ENCODE measurements at places on chromosomes 11 and 22.

GRCh38 chr11:22920939-22921565 is 60.8 kb upstream of the CCDC179 start:
- no peak for DNase-seq

- no peak for DNase-seq
These were observed 2.4 kb downstream of the OOSP4A start for GRCh38 chr11:59966201-59966600.

GRCh38 chr22:49662681-49663080 is 165.0 kb downstream of the BRD1 start:
- DNase-seq: no peak

- no peak for DNase-seq
These were observed 4.8 kb upstream of the SLC39A13 start for GRCh38 chr11:47403571-47403970.

DNA sequence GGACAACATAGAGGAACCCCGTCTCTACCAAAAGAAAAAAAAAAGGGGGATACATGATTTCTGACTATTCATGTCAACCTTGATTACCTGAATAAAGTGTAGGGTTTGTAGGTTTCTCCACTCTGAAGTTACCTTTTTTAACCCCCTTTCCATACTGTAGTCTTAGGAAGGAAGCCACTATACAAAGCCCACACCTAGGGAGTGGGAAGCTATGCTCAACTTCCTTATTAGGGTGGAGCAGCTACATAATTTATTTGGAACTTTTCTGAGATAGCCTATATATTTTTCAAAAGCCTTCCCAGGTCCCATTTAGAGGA is 582 bp upstream of the ATP6V1E1 start:
- no peak for DNase-seq

DNA sequence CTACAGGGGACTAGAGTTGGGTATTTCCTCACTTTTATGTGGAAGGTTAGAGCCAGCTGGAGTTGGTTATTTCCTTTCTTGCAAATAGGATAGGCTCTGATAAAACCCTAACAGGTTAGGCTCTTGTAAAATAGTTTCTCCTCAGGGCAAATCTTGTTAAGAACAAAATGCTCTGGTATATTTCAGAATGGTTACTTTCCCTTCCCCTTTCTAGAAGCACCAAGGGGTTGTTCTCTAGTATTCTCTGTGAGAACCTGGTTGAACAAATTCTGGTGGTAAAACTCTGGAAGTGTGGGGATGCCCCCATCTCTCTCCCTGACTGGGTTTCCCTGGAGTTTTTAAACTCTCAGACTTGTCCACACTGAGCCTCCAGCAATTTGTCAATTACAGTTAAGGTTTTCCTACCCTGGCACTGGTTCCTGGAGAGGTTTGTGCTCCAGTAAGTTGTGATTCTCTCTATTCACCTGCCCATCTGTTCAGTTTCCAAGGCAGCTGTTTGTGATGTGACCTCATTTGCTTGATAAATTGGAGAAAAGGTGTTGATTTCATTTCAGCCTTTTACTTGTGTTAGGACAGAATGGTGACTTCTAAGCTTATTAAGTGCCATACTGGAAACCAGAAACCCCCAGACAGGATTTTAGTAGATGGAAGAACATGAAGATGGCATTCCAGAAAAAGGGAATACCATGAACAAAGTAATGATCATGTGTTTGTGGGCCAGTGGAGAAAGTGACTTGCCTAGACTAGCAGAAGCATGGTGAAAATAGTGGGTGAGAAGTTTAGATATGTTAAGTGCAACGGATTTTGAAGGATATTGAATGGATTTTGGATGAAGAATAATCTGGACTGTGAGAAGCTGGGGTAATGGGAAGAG is 64.6 kb downstream of the EXT2 start:
- no peak for DNase-seq

DNA sequence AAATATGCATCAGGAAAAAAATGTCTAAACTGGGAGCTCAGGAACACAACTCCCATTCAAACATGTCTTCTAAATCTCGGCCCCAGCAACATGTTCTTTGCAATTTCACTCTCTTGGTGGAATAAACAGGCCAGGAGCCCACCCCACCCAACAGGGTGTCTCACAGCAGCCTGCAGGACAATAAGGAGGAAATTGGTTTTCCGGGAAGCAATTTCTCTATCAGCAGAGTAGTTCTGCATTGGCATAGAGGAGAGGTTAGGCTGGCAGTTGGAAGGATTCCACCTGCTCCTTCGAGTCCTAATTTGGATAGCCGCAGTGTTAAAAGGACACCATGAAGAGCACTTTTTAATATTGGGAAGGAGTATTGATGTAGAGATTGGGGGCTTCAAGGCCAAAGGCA is 55.9 kb upstream of the BARX2 start:
- no peak for DNase-seq

DNA sequence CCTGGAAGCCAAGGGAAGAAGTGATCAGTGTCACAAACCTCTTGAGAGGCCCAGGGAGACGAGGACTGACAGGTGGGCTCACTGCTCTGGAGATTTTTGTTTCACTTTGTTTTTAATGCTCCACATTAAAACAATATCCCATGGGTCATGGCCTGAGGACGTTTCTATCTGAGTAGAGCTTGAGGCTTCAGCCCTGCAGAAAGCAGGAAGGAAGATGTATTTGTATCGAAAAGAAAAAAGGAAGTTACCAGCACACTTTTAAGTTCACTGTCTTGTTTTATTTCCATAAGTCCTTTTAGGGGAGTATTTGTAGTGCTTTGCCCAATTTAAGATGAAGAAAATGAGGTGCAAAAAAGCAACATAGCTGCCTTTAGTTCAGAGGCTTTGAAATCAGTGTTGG is 191.1 kb downstream of the GRIK4 start:
- no peak for DNase-seq

GRCh38 chr11:1536065-1536843 is 35.8 kb downstream of the DUSP8 start:
- DNase-seq: no peak

- no peak for DNase-seq
These were observed 46.7 kb upstream of the SCUBE2 start for GRCh38 chr11:9138133-9138453.

- no peak for DNase-seq
These were observed 145.2 kb upstream of the TEAD1 start for GRCh38 chr11:12529041-12529440.

DNA sequence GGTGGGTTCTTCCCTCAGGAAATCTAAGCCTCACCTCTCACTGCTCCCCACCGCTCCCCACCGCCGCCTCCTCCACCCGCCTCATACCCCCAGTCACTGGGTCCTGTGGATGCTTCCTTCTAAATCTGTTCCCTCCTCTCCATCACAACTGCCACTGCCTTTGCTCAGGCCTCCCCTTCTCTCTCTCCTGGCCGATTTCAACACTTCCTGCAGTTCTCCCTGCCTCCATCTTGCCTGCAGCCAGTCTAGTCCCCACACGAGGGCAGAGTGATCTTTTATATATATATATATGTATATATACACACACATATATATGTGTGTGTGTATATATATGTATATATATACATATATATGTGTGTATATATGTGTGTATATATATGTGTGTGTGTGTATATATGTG is 27.8 kb downstream of the CREB3L1 start:
- no peak for DNase-seq

GRCh38 chr11:121105481-121106195 is 4.6 kb downstream of the TECTA start:
- no peak for DNase-seq

DNA sequence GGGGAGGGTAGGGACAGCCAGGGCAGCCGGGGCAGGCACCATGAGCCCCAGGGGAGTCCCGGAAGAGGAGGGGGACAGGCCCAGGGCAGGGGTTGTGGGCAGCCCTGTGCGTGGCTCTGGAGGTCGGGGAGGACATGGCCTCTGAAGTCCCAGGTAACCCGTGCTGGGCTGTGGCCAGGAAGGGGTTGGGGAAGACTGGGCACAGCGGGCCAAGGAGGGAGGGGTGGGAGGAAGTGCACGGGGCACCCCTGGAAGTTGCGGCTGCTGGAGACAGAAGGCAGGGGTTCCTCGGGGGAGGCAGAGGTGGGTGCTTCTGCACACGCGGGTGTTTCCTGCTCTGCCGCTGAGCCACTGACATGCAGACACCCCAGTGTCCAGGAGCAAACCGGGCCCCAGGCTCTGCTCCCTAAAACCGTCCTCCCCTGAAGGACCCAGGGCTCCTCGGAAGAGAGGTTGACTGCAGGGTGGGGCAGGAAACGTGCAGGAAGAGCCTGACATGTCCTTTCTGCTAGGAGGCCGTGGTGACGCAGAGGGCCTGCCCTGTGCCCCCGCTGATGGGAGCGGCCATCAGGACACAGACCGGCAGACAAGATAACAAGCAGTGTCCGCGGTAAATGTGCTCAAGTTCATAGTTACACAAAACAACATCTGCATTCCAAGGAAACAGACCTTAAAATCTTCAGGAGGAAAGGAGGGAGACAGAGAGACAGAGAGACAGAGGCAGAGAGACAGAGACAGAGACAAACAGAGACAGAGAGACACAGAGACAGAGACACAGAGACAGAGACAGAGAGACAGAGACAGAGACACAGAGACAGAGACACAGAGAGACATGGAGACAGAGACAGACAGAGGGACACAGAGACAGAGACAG is 5.7 kb downstream of the TNNI2 start:
- DNase-seq: peak; percentile 42

DNA sequence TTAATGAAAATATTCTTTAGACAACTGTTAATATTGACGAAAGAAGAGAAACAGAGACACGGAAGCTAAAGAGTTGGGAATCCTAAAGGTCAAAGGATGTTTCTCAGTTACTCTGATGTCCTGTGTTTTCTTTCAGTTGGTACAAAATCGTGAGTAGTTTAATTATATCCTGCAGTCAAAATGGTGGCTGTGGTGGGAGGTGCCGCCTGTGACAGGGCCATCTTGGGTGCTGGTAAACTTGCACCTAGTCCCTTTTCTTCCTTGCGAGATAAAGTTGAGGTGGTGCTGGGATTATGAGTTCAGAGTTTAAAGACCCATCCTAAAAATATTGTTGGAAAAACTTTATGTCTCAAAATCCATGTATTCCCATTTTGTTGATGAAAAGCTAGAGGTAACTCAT is 2.2 kb downstream of the CECR2 start:
- DNase-seq: no peak

- DNase-seq: no peak
These were observed 24.0 kb downstream of the CBX7 start for GRCh38 chr22:39128508-39128907.

DNA sequence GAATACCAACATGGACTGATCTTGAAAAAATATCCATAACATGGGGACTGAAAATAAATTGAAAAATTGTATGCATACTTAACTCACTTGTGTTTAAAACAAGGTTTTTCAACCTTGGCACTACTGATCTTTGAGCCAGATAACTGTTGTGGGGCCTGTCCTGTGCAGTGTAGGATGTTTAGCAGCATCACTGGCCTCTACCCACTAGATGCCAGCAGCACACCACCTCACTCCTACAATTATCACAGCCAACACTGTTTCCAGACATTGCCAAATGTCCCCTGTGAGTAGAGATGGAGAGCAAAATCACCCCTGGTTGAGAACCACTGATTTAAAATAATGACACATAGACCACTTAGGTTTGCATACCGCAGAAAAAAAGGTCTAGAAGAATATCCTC is 45.0 kb upstream of the SLC1A2 start:
- no peak for DNase-seq

- no peak for DNase-seq
These were observed 4.3 kb upstream of the TSKU start for GRCh38 chr11:76778874-76779273.

DNA sequence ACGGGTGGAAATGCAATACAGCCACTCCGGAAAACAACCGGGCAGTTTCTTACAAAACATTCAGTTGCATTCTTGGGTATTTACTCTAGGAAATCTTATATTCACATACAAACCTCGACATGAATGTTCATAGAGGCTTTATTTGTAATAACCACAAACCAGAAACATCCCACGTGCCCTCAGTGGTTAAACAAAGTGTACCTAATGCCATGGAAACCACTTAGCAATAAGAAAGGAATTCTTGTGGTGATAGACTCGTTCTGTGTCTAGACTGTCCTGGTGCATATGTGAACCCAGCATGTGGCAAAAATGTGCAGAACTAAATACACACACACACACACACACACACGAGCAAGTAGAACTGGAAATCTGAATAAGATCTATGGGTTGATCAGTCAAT is 1073.3 kb downstream of the TBC1D22A start:
- no peak for DNase-seq

- no peak for DNase-seq
These were observed 41.3 kb downstream of the NEU3 start for GRCh38 chr11:75029836-75030631.

Measured in stimulated activated CD4-positive, alpha-beta T cell treated with anti-CD3 and anti-CD28 coated beads, Interleukin-12 subunit alpha, Interleukin-12 subunit beta, amount 100 ng/mL, for 4 hours (primary cell).